ENCODE measurements at places on chromosomes 1 and 21. TPM values are rescaled to one million over a fixed set of nuclear protein-coding genes. Genes with fewer than 3 reads are reported as not detected.

DNA sequence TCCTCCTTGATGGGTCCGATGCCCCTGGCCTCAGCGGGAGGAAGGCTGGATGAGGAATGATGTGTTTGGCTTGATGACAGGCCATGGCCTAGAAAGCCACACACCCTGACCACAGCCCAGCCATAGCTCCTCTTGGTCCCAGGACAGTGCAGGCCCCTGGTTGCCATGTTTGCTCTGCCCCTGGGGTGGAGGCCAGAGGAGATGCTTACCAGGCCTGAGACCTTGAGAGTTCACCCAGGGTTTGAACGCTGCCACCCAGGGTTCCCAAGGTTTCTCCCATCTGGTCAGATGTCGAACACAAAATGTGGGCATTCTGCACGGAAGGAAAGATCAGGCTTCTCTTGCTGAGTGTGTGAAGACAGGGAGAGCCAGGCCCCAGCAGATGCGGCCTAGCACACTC, 2.6 kb downstream of the C1orf226 start:
- DNase-seq: no peak

DNA sequence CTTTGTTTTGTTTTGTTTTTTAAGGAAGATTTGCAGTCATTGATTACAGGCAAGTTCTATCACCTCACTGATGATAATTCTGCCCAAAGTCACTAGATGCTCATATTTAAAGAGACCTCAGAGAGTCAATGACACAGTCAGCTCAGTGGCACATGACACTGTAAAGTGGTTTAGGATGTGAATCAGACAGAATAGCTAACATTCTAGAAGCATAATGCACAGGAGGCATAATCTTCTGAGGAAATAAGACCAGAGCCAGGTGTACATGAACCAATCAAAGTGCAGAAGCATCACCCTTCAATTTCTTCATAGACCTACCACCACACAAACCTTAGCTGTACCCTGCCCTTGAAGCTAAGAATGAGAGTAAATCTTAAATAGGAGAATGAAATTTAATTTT, 268.5 kb downstream of the BRINP2 start:
- no peak for DNase-seq

DNA sequence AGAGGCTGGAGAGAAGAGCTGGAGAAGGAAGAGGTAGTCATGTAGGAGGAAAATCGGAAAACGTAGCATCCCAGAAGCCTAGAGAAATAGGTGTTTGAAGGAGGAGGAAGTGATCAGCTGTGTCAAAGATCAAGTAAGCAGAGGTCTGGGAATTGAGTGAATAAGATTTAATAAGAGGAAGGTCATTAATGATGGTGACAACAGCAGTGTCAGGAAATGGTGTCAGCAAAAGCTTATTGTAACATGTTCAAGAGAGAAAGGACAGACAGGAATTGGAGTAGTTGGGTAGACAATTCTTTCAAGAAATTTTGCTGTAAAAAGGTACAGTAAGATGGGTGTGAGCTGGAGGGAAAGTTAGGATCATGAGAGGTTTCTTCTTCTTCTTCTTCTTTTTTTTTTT, 41.6 kb upstream of the SLC6A9 start:
- DNase-seq: no peak

GRCh38 chr1:79380078-79380477, 373.5 kb upstream of the ADGRL4 start:
- DNase-seq: no peak

- no peak for DNase-seq
These were observed 127.5 kb downstream of the GALNT2 start for GRCh38 chr1:230194525-230194924.

DNA sequence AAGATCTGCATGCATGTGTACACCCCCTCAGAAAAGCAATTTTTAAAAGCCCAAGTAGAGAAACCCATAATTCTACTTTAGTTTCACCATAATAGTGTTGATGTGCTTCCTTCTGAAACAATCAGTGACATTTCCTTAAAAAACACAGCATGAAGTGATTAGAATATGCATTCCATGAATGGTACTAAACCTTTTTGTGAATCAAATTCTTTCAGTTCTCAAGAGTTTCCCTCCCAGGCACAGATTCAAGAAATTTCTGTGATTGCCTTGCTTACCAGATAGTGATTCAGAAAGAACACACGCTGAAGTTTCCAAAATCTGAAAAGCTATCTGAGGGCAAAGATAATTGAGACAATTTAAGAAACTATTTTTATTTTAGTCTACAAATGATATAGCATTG, 136.4 kb upstream of the ADGRL2 start:
- no peak for DNase-seq

DNA sequence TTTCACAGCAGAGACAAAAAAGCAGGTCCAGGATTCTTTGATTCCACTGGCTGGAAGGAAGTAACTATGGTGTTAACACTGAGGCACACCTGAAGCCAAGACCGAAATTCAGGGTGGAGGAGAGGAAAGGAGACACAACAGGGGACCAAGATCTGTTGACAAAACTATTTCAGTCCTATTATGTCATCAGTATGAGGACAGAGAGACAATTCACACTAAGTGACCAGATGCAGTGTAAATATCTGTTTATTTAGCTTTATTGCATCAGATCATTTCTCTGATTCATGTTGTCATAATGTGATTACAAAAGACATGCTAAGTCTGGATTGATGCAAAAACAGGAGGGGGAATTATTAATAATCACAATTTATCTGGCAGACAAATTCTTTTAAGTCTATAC, 118.8 kb downstream of the SIPA1L2 start:
- no peak for DNase-seq

DNA sequence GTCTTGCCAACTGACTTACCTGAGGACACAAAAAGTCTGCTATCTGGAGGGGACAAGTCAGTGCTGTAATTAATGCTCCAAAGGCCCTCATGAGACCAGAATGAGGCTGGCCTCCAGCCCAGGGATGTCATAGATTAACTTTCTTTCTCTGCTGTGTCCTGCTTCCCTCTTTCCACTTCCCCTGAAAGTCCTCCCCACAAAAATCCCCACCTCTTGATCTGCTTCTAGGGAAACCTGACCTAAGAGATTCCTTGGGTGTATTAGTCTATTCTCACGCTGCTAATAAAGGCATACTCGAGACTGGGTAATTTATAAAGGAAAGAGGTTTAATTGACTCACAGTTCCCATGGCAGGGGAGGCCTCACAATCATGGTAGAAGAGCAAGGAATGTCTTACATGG, 39.2 kb downstream of the RUNX3 start:
- DNase-seq: no peak

- no peak for DNase-seq
These were observed 182.9 kb upstream of the ATP1B1 start for GRCh38 chr1:168923521-168924136.

GRCh38 chr1:147652306-147652705, 18.0 kb downstream of the ACP6 start:
- no peak for DNase-seq

- DNase-seq: no peak
These were observed 71.2 kb downstream of the LYPLAL1 start for GRCh38 chr1:219244864-219245263.

GRCh38 chr1:162003830-162004215, 19.8 kb downstream of the OLFML2B start:
- DNase-seq: no peak

GRCh38 chr1:111747282-111747734, 8.1 kb upstream of the INKA2 start:
- peak; percentile 94 for DNase-seq

GRCh38 chr1:113125517-113125916, 52.5 kb downstream of the LRIG2 start:
- DNase-seq: no peak

- no peak for DNase-seq
These were observed 30.4 kb upstream of the SLC44A5 start for GRCh38 chr1:75641325-75641724.

DNA sequence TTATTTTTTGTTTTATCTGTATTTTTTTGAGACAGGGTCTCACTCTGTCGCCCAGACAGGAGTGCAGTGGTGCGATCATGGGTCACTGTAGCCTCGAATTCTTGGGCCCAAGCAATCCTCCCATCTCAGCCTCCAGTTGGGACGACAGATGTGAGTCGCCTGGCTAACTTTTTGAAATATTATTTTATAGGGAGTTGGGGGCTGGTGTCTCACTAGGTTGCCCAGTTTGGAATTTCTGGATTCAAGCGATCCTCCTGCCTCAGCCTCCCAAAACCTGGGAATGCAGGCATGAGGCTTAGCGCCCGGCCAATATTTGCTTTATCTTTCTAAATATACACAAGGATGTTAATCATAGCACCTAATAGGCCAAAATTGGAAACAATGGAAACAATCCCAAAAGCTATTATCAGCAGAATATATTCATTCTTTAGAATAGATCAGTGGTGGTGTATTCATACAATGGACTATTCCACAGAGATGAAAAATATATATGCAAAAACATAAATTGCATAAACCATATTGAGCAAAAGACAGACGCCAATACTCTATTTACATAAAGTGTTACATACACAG, 55.9 kb downstream of the DAP3 start:
- DNase-seq: no peak

DNA sequence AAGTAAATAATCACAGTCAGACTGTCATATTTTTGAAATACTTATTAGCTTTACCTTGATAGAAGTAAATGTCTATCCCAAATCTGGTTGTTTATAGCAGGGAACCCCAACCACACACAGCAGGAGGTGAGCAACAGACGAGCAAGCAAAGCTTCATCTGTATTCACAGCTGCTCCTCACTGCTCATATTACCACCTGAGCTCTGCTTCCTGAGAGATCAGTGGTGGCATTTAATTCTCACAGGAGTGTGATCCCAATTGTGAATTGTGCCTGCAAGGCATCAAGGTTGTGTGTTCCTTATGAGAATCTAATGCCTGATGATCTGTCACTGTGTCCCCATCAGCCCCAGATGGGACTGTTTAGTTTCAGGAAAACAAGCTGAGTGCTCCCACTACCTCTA, 104.3 kb downstream of the GPATCH2 start:
- no peak for DNase-seq

DNA sequence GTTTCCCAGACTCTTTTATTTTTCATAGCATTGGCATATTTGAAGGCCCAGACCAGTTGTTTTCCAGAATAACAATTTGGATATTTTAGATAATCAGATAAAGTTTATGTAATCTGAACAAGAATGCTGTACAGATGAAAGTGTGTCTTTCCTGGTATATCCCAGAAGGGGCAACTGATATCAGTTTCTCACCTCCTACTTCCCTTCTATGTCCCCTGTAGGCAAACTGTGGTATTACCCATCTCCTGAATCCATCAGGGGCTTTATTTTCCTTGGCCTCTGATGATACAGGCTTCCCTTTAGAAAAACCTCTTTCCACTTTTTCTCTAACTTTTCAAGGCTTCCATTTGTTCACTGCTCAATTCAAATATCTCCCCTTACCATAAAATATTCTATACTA, 87.5 kb upstream of the RGS1 start:
- DNase-seq: no peak

- DNase-seq: no peak
These were observed 123.8 kb downstream of the PCBP3 start for GRCh38 chr21:45767071-45768006.

GRCh38 chr1:60936163-60936562, 146.2 kb upstream of the NFIA start:
- DNase-seq: no peak

GRCh38 chr1:36366091-36366661, 19.5 kb downstream of the STK40 start:
- DNase-seq: no peak

DNA sequence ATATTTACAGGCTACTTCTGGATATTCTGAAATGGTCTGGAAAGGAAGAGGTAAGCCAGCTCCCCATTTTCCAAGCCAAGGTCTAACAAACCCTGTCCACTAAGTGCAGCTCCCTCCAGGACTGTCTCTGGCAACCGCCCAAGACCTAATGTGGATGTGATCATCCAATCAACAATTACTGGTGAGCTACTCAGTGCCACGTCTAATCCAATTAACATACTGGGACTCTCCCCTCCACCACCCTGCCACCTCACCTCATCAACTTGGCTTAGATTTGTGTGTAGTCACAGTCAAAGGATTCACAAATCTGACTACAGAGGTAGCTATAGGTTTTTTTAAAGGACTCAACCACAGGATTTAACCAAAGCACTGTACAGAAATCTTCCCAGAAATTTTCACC, 25.4 kb upstream of the S100A7 start:
- DNase-seq: no peak

DNA sequence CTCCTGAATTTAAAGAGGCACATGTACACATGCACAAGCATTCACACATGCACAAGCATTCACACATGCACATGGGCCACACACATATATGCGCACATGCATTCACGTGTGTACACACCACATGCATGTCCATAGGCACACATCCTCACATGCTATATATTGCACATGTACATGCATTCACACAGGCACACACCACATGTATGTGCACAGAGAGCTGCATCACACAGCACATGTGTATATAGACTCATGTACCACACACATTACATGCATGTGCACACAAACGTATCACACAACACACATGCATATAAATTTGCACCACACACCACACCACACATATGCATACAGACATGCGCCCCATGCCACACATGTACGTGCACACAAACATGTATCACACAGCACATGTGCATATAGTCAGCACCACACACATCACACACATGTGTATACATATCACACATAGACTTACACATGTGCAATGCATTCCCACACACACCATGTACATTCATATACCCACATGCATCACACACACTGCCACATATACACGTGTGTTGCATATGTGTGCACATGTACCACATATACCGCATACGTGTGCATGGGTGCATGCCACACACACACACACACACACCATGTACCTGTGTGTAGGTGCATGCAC, 54.6 kb upstream of the COL18A1 start:
- no peak for DNase-seq

The CYP4A22 gene
- not detected for total RNA-seq

The PARS2 gene
- total RNA-seq: 8.2 TPM

The CTSS gene
- total RNA-seq: 160 TPM

The PRR9 gene
- not detected for total RNA-seq

The OR14K1 gene
- not detected for total RNA-seq

The FMO4 gene
- total RNA-seq: 4.6 TPM

The CD2 gene
- total RNA-seq: not detected

The ESPN gene
- total RNA-seq: not detected

The CHODL gene
- total RNA-seq: 0.14 TPM

The SLFNL1 gene
- 1.5 TPM for total RNA-seq

The ELF3 gene
- 0.19 TPM for total RNA-seq

The CLDN17 gene
- not detected for total RNA-seq

The SEC16B gene
- total RNA-seq: 0.11 TPM

The TIMM17A gene
- 35.6 TPM for total RNA-seq

The LMX1A gene
- total RNA-seq: not detected
